ENCODE measurements at places on chromosomes 13 and 19.

- no peak for ATAC-seq
These were observed 40.6 kb upstream of the FAM216B start for GRCh38 chr13:42740753-42741152.

DNA sequence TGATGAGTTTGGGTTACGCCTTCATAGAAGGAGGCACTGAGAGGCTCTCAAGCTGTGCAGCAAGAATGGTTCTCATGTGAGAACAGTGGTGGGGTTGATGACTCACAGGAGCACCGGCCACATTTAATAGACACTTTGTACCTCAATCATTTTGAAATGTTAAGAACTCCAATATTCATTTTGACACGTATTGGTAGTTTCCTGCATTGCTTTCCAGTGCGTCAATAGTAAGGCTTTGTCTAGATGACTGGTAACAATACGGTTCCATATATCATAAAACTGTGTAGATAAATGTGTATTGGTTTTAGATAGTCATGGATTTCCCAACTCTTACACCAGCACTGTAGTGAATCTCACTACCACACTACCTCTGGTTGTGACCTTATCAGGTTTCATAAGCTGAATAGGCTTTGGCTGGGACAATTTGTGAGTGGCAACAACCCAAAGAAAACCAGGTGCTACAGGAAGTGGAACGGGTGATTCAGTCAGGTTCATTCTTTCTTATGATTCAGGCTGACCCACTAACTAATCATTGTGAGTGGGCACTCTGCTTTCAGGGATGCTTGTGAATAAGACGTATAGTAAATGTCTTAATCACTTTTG, 362.6 kb downstream of the KLF5 start:
- ATAC-seq = peak; percentile 70

GRCh38 chr13:112510002-112510780, 77.8 kb downstream of the TUBGCP3 start:
- no peak for ATAC-seq

- no peak for ATAC-seq
These were observed 23.3 kb upstream of the CACTIN start for GRCh38 chr19:3649888-3650287.

- ATAC-seq = no peak
These were observed 86.2 kb downstream of the IRS2 start for GRCh38 chr13:109700176-109700575.

DNA sequence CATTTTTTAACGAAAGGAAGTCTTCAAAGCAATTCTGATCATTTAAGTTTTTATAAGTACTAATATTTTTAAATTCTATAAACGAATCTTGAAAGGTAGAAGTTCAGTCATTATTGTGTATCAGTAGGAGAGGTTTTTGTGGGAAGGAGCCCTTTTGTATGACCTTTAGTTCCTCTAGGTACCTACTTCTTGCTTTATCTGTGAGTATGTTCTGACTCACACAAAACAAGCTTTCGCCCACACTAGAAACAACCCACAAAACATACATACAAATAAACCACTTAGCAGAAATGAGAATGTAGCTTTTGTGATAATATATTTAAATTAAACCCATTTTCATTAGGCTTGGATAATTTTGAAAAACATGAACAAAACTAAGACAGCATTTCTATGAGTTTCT, 27.8 kb downstream of the ERCC5 start:
- ATAC-seq = peak; percentile 89

DNA sequence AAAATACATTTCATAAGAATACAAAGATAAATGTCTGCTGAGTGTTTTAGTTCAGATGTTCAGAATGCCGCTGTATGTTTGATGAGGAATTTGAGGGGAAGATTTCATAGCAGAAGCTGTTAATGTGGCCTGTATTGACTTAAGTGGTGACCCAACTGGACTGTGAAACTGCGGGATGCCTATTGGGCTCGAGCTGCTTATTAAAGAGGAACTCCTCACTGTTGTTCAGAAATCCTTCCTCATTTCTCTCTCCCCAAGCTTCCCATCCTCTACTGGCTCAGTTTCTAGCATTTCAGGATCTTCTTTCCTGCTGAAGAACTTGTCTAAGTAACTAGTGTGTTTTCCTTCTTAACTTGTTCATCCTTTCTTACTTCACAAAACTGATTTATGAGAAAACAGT, 20.4 kb downstream of the DGKH start:
- no peak for ATAC-seq

GRCh38 chr13:30395192-30396158, 26.8 kb upstream of the UBE2L5 start:
- peak; percentile 45 for ATAC-seq

GRCh38 chr13:32610538-32610937, 24.3 kb downstream of the PDS5B start:
- no peak for ATAC-seq

GRCh38 chr19:38663156-38663651, 15.8 kb downstream of the ACTN4 start:
- ATAC-seq = no peak

GRCh38 chr13:111876506-111876905, 190.4 kb upstream of the SOX1 start:
- no peak for ATAC-seq

- no peak for ATAC-seq
These were observed 15.6 kb downstream of the MPND start for GRCh38 chr19:4358709-4359626.

DNA sequence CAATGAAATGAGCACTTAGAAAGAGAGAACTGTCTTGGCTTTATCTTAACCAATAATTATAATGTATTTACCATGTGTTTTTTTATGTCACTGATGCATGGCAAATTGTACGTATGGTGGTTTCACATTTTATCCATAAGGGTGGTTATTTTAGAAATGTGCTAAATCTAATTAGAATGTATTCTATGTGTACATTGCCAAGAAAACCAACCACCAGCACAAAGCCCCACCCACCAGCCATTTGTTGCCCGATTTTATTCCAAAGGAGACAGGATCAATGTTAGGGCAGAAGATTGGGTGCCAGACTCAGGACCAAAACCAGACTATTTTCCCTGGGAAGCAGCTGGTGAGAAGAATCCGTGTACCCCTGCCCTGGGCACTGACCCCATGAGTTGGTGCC, 63.0 kb upstream of the SOX1 start:
- ATAC-seq = no peak

DNA sequence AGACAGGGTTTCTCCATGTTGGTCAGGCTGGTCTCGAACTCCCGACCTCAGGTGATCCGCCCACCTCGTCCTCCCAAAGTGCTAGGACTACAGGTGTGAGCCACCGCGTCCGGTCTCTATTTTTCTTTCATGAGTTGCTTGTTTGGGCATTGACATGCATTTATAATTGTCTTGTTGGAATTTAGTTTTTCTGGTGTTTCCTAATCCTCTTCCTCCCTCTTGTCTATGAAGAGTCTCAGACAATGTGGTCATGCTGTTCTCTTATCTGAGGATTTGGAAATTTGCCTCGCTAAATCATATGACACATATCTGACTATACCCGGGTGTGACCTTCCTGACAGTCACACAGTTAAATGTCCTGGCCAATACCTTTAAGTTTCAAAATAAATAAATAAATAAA, 7.4 kb upstream of the CEACAM18 start:
- no peak for ATAC-seq

DNA sequence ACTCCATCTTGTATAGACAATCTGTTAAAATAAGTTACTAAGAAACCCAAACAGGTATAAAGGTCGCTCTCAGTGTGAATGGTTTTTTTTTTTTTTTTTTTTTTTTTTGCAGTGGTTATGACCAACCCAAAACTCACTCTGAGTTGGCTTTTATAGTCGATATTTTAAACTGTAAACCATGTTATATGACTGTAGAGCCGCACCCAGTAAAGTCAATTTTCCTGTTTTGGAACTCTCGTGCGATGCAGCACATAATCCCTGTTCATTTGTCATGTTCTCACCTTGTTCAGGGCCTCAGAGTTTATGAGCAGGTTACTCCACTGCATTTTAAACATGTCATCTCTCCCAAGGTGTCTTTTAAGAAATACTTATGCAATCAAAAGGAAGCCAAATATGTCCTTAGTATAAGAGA, 112.5 kb downstream of the KLF5 start:
- ATAC-seq = no peak

GRCh38 chr13:24176351-24177101, 16.0 kb downstream of the SPATA13 start:
- no peak for ATAC-seq

- ATAC-seq = no peak
These were observed 194.2 kb upstream of the TSHZ3 start for GRCh38 chr19:31543456-31543855.

GRCh38 chr13:86986448-86986847, 684.7 kb upstream of the SLITRK5 start:
- no peak for ATAC-seq

GRCh38 chr19:23378948-23379347, 16.3 kb downstream of the ZNF91 start:
- peak; percentile 51 for ATAC-seq

DNA sequence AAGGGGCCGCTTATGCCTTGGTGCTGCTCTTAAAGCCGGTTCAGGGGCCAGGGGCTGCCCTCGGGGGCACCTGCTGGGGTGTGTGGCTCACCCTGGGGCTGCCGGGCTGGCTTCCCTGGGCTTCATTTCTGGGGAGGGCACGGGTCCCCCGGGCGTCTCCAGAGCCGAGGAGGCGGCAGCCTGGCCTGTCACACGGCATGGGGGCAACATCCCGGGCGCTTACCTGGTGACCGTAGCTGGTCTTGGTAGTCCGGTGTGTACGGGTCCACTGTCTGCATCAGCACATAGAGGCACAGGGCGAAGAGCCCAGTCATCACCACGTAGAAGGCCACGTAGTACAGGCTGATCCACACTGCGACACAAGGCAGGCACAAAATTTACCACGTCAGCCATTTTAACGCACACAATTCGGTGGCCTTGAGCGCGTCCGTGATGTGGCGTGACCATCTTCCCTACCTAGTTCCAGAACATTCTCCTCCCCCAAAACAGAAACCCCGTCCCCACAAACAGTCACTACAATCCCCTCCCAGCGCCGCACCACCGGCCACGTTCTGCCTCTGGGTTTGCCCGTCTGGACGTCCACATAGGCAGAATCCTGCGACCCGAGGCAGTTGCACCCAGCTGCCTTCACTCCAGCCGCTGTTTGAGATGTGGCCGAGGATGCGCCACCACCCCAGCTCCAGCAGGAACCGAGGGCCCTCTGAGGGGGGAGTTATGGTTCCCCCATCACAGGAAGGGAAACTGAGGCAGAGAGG, 3.2 kb downstream of the ATP4B start:
- no peak for ATAC-seq

GRCh38 chr19:32122258-32122657, 223.2 kb upstream of the ZNF507 start:
- ATAC-seq = no peak

DNA sequence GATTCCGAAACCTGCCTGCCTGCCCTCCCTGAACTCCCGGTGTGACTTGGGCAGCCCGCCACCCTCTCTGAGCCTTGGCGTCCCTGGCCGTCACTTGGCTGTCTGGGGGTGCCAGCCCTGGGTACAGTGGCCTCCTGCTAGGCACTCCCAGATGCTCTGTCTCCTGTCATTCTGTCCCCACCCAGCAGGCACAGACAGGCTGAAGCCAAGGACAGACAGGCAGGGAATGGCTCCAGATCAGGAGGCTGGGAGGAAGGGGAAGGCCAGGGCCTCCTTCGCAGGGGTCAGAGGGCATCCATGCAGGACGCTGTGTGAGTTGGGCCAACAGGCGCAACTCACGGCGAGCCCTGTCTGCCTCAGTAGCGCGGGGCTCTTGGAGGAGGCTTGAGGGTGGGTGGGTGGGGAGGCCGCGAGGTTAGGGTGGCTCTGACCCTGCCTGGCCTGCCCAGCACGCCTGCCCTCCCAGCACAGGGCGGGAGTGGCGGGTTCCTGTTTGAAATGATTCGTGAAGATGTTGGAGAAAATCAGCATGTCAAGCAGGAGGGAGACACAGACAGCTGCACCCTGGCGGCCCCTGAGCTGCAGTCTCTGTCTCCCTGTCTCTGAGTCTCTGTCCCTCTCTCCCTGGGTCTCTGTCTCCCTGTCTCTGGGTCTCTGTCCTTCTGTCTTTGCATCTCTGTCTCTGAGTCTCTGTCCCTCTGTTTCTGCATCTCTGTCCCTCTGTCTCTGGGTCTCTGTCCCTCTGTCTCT, 19.7 kb downstream of the KLHL26 start:
- ATAC-seq = no peak

GRCh38 chr19:41799444-41800000, 3.1 kb downstream of the CEACAM3 start:
- ATAC-seq = no peak

DNA sequence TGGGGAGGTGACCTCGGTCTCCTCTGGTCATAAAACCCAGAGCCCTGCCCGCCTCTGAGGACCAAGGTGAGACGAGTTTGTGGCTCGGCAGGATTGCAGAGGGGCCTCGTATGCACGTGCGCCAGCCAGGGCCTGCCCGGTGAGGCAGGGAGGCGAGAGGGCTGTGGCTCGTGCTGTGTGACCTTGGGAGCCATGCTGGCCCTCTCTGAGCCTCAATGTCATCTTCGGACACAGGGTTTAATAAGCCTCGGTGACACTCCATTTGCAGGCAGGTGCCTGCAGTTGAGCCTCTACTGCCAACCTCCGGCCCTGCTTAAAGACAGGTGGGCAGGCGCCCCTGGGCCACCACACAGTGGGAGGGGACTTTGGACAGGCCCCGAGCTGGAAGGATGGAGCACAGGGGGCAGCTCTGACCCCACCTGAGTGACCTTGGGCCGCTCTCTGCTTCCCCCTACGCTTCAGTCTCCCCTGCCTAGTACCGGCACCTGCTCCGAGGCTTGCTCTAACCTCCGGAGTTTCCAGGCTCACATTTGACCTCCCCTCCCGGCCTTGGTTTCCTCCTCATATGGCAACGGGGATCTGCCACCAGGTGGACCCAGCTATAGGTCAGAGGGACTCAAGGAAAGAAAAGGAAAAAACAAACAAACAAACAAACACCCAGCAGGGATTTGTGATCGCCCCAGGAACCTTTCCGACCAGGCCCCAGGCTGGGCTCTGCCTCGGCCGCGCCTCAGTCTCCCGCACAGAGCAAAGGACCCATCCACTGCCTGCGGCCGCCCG, 3.1 kb downstream of the ZBTB7A start:
- ATAC-seq = no peak

DNA sequence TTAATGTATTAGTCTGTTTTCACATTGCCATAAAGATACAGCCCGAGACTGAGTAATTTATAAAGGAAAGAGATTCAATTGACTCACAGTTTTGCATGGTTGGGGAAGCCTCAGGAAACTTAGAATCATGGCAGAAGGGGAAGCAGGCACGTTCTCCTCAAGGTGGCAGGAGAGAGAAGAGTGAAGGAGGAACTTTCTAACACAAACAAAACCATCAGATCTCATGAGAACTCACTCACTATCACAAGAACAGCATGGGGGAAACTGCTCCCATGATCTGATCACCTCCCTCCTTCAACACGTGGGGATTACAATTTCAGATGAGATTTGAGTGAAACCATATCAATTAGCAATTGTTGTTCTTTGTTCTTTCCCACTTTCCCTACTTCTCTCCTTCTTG, 689.0 kb upstream of the SLITRK1 start:
- ATAC-seq = no peak

- no peak for ATAC-seq
These were observed 211.1 kb upstream of the NBEA start for GRCh38 chr13:34730961-34731360.

- ATAC-seq = no peak
These were observed 21.4 kb downstream of the PABPC3 start for GRCh38 chr13:25117312-25117711.

Measured in activated CD4-positive, CD25-positive, alpha-beta regulatory T cell treated with anti-CD3 and anti-CD28 coated beads, Interleukin-2, amount 50 U/mL, for 24 hours (primary cell).